Stimulated activated CD4-positive, alpha-beta T cell treated with anti-CD3 and anti-CD28 coated beads, Interleukin-1b, Interleukin-23, amount 100 ng/mL, for 1 hour (primary cell): ENCODE measurements at places on chromosomes 2 and 18.

GRCh38 chr2:143355870-143356269 is 226.7 kb downstream of the ARHGAP15 start:
- DNase-seq, result no peak

DNA sequence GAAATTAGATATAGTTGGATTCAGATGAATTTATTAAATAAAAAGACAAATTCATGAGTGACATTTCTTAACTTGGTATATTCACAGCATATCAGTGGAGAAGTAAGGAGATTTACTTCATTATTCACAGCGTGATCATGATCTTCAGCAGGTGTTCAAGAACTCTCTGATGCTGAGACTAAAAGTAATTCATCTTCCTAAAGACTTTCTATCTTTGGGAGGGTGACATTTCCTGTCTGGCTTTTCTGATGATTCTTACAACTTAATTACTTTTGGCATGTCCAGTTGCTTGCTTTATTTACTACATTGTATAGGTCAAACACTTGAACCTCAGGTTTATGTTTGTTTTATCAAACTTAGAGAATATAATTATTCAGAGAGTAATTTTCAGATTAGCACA is 224.6 kb downstream of the PLCL1 start:
- no peak for DNase-seq

GRCh38 chr2:189092936-189093335 is 86.6 kb downstream of the COL5A2 start:
- DNase-seq, result no peak

DNA sequence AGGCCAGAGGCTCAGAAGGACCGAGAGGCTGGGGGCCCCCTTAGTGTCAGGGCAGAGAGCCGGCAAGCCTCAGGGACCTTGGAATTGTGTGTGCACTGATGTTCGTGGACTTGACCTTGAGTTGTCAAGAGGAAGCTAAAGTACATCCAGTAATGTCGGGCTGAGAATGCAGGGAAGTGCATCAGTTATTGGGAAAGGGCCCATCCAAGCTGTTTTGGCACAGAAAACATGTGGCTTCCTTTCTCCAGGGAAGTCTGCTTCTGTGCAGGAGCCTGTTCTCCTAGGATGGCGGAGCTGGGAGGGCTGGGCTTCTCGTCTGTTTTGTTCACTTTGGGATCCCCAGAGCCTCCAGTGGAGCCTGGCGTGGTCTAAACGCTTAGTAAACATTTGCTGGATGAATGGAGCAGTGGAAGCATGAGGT is 23.7 kb downstream of the ATOH8 start:
- no peak for DNase-seq

DNA sequence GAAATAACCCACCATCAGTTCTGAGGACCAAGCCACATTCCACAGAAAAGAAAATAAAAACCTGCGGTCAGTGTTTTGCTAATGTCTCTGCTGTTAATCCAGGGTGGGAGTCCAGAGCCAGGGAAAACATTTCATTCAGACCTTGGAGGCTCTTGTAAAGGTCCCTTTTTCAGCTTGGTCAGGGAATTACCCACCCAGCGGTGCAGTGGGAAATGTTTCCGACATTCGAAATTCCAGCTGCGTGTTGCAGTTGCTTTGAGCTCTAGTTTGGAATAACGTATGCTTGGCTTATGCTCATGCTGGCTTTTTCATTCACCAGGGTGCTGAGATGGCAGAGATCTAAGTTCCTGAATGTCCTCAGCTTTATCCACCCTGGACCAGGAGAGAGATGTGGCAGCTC is 219.1 kb downstream of the TRIB2 start:
- no peak for DNase-seq

DNA sequence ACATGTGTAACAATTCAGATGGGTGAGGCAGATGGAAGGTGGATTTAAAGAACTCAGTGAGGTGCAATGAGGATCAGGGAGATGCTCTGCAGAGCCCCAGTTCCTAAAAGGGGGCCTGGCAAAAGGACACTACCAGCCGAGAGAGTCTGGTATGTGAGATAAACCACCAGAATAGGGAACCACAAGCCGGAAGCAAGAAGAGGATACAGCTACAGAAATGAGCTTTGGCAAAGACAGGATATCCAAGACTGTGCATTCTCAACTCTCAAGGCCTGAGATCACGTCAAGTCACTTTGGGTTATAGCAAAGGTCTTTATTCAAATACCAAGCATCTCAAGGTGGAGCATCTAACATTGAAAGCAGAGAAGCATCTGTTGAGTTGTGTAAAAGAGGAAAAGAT is 293.5 kb downstream of the ARHGAP15 start:
- no peak for DNase-seq

- no peak for DNase-seq
Measured at GRCh38 chr2:131034122-131035051, 58.9 kb downstream of the FAM168B start.

GRCh38 chr2:218436992-218437391 is 18.1 kb downstream of the VIL1 start:
- DNase-seq, result no peak

- DNase-seq, result no peak
Measured at GRCh38 chr2:25480561-25480960, 138.8 kb upstream of the DNMT3A start.

GRCh38 chr2:167924556-167924955 is 322.8 kb downstream of the STK39 start:
- no peak for DNase-seq

DNA sequence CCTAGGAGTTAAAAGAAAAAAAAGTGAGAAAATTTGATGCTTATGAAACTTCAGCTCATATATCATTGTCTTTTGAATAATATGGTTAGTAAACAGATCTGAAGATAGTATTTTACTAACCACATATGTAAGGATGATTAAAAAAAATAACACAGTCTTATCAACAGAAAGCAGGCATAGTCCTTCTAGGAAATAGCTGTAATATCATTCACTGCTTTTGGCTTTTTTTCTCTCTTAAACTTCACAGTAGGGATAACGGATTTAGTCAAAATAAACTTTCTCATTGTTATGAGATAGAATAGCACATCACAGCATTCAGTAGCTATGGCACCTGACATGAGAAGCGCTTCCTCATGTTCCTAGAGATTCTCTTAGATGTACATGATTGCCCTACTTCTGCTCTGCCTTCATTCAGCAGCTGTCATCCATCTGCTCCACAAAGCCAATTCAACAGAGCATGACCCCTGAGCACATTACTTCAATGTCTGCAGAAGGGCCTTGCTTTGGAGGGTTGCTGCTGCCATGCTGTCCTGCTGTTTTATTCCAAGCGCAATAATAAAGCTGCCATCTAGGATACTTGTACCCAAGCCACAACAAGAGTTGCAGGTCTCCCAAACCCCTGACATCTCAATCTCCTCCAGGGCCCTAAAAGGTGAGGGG is 67.0 kb downstream of the TTC21B start:
- DNase-seq, result no peak

DNA sequence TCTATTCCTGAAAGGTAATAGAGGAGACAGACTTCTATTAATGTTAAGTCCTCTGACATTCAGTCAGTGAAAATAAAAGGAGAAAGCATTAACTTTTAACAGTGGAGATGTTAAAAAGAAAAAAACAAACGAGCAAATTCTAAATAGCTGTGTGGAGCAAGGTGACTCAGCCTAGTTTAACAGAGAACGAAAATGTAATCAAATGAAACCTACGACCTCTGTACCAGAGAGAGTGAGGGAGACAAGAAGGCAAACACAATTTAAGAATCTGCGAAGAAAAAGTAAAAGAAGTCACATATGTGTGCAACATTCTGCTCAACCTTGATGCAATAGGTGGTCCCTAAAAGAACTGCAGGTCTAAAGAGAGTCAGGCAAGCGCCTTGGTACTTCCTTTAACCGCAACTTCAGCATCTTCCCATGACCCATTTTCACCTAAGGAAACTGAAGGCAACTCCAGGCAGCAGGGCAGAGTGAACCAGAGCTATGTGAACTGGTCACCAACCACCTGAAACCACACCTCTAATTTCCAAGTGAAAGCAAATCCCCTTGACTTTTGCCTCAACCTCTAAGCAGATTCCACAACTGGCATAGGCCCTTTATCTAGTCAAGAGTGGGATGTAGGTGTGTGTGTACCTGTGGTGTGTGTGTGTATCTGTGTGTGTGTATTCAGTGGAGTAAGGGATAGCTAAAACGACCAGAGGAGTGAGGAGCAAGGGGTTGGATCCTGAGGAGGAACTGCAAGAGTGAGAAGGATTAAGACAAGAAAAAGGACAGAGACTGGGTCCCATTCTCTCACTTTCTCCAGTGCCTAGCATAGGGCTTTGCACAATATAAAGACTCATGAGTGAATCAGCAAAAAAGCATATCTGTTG is 43.0 kb downstream of the FIGN start:
- DNase-seq, result no peak

DNA sequence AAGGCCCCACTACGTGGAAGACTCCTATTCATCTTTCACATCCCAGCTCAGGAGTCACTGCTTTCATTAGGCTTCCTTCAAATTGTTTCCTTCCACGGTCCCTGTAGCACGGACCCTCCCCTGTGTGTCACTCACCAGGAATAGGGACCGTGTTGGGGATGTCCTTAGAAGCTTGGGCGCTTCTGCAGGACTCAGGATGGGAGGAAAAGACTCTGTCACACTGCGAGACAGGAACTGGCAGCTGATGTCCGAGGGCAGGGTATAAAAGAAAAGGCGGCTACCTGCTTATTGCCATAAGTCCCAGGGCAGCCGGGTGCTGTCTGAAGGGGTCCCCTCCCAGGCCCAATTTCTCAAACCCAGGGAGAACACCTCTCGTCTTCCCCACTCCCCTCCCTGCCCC is 79.1 kb downstream of the BCL2L11 start:
- no peak for DNase-seq

- no peak for DNase-seq
Measured at GRCh38 chr2:202763916-202764315, 107.7 kb downstream of the ICA1L start.

DNA sequence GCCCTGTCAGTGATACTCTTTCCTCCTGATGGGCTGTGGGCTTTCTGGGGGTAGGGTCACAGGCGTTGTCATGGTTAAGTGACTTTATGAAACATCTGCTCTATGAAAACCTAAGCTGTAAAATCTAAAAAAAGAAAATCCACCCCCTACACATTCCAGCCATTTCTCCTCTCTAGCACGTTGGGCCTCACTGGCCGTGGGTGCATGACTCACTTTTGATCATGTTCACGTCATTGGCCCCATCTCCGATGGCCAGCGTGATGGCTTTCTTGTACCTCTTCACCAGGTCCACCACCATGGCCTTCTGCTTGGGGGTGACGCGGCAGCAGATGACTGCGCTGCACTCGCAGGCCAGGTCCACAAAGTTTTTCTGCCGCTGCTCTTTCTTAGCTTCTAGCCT is 39.3 kb upstream of the NARS1 start:
- no peak for DNase-seq

DNA sequence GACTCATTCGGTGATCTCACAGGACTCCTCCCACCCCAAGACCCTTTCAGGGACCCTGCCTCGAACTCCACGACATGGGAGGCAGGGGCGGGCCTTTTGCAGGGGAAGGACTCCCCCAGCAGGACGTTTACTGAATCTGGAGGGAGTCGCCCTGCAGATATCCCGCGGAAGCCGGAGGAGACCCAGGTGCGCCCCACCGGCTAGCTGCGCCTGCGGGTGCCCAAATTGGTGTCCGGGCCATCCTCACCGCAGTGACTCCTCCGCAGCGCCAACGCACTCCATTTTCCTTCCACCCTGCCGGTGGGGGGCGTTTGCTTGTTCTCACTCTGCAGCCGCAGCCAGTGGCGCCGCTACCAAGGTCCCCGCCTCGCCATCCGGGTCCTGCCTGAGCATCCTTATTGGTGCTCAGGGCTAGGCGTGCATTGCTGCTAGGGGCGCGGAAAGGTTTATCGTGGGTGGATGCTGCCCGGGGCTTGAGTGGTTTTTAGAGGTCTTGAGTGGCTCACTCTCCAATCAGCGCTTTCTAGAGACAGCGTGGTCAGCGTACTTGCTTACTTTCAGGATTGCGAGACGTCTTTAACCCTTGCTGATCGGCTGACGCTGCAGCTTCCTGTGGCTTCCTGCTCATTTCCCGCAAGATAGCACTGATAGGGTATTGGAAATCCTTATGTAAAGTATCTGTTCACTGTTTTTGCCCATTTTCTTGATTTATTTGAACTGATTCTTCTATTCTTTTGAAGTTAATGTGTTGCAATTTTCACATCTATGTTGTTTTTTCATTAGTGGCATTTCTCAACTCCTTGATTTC is 81.4 kb downstream of the BIN1 start:
- peak; percentile 26 for DNase-seq

GRCh38 chr2:29246383-29247300 is 131.4 kb downstream of the CLIP4 start:
- DNase-seq, result no peak

- DNase-seq, result no peak
Measured at GRCh38 chr2:28958689-28959088, 22.4 kb upstream of the TOGARAM2 start.

DNA sequence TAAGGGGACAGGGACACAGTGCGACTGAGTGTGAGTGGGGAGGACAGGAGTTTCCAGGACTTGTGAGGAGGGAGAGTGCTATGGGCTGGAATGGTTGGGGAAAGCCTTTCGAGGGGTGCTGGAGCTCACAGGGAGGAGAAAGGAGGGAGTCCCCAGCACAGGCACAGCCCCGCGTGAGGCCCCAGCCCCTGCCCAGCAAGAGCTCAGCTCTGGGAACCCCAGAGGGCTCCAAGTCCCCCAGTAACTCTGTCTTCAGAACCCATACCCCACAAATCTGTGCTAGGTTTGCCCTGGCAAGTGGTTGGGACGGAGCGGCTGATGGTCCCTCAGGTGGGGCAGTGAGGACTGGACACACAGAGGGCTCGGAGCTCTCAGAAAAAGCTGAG is 75.4 kb downstream of the SFXN5 start:
- no peak for DNase-seq

DNA sequence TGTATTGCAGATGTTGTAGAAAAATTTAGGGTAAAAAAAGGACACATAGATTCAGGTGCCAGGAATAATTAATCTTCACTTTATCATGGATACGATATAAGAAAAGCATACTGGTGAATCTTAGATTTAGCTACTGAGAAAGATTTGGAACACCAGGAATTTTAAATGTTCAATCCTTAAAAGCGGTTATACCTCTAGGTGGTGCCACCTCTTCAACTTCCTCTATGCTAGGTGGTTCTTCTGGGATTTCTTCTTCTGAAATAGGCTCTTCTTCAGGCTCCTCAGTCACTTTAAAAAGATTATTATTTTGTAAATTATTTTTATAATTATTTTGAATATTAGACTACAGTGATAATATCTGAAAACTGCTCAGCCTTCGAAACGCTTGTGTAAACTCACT is 133.1 kb downstream of the TTN start:
- DNase-seq, result no peak

DNA sequence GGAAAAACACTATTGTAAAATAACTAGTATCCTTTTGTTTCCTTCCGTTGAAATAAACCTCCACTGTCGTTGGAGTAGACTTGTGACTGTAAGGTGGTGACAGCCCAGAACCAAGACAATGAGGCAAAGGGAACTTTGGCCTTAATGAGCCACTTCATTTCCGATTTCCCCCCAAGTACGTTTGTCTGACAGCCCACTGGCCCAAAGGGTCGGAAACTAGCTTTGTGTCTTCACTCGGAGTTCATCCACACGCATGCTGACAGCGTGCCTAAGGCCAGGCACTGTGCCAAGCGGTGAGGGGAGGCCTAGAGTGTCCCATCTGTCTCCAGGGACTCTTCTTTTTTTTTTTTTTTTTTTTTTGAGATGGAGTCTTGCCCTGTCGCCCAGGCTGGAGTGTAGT is 21.0 kb downstream of the HJURP start:
- DNase-seq, result no peak
